ENCODE measurements at places on chromosomes 4 and X.

DNA sequence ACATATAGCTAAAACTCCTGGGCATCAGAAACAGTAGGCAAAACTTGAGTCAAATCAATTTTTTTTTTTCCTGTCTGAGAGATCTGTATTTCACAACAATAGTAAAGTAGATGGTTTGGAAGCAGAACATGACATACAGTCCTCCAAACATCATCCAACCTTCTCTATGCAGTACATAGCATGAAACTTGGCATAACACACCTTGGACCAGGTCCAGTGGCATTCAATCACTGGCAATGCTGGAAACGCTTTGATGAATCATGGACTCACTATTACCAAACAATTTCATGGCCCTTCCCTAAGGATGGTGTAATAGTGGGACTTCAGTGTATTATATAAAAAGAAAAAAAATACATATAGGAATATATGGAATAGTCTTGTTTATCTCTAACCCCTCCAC lies 154.6 kb downstream of the FMR1NB start:
- DNase-seq: no peak

DNA sequence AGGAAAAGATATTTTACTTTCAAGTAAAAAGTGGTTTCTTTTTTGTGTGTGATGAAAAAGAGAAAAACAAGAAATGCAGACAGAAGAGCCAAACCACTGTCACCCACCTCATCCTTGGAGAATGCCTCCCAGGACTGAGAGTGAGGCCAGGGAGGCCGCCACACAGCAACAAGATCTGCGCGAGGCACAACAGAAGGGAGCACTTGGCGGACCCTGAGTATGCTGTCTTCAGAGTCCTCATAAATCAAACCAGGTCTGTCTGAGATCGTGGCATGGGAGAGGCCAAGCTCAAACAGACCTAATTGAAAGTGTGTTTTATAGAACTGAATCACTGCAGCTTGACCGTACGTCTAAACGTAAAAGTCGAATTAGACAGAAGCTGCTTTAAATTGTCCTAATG lies 134.3 kb upstream of the VCX2 start:
- DNase-seq: no peak

- no peak for DNase-seq
These were observed 142.3 kb upstream of the SLIT2 start for GRCh38 chr4:20109391-20109790.

DNA sequence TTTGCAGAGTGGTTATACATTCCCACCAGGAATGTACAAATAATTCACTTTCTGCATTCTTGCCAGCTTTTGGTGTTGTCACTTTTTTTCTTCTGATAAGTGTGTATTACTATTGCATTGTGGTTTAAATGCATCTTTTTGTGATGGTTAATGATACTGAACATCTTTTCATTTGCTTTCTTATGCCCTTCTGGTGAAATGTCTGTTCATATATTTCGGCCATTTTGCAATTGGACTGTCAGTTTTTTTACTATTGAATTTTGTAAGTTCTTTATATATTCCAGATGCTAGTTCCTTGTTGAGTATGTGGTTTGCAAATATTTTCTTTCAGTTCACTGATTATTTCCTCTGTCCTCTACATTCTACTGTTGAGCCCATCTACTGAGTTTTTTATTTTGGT lies 19.4 kb upstream of the BMP2K start:
- DNase-seq: no peak

- no peak for DNase-seq
These were observed 61.6 kb upstream of the VAMP7 start for GRCh38 chrX:155819525-155819924.

DNA sequence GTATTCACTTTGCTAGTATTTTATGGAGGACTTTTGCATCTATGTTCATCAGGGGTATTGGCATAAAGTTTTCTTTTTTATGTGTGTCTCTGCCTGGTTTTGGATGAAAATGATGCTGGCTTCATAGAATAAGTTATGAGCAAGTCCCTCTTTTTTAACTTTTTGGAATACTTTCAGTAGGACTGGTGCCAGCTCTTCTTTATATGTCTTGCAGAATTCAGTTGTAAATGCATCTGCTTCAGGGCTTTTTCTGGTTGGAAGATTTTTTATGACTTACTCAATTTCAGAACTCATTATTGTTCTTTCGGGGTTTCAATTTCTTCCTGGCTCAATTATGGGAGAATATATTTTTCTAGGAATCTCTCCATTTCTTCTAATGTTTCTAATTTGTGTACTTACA lies 9.1 kb upstream of the CSN2 start:
- DNase-seq: no peak

GRCh38 chr4:182325848-182326255 lies 82.7 kb downstream of the TENM3 start:
- no peak for DNase-seq

DNA sequence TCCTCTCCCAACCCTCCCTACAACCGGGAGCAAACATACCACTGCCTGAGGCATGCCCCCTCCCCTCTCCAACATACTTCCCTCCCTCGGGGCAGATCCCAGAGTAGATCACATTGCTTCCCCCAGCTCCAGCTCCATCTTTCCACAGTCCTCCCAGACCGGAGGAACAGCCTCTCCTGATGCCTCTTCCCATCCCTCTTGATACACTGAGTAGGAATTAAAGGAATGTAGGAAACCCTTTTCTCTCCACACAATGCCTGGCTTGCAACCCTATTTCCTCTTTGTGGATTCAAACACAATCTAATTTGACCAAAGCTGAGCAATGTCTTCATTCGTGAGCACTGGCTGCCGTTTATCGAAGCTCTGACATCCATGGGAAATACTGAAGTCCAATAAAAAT lies 339.8 kb downstream of the BCOR start:
- DNase-seq: no peak

GRCh38 chr4:158025131-158025530 lies 147.7 kb downstream of the GASK1B start:
- DNase-seq: no peak

All from stimulated activated CD4-positive, alpha-beta T cell treated with anti-CD3 and anti-CD28 coated beads, Interleukin-2, amount 100 ng/mL, for 48 hours (primary cell).